ENCODE measurements at places on chromosomes 7 and 10.
A peak's percentile ranks its signal among the peaks of the same experiment; 100 is the strongest.

DNA sequence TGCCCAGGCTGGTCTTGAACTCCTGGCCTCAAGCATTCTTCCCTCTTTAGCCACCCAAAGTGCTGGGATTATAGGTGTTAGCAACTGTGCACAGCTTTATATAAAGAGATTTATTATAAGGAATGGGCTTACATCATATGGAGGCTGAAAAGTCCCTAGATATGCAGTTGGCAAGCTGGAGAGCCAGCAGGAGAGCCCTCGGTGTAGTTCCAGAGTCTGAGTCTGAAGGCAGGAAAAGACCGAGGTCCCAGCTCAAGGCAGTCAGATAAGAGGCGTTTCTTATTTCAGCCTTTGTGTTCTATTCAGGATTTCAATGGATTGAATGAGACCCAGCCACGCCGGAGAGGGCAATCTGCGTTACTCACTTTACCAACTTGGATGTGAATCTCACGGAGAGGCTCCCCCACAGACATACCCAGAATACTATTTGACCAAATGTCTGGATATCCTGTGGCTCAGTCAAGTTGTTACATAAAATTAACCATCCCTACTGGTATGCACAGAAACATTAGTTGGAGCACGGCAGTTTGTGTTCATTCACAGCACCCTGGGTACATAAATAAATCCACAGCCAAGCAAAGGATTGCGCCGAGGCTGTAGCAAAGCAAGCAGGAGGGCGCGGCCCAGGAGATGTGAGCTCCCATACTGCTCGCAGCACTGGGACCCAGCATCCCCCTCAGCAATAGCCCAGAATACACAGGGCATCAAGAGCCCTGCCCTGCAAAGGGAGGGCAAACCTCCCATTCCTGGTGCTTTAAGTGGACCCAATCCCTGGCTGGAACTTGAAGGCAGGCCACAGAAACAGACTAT lies 158.4 kb upstream of the ZNF32 start:
- no peak for DNase-seq

DNA sequence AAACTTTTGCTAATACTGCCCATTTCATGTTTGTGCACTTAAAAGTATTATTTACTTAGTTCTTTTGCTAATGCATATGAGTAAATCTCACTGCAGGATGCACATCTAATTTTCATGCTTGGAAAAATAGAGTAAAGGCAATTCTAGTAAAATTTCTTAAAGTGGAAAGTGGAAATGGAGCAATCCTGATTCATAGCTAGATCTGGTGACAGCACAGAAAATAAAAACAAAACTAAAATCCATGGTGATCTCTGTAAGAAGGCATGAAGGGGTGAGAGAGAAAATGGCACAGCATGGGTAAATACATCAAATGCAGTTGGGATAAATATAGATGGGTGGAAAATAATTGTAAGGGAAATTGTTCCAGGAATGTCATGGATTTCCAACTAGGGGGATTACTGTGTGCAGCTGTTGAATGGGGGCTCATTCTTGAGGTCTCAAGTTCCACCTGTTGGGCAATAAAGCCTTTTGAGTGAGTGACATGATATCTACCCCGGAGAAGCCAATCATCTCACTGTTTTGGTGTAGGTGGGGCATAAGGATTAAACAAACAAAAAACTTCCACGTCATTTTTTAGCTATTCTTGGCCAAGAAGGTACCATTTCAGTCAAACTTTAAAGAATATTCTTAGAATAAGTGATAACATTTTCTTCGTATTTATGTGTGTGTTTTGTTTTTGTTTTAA lies 1.7 kb upstream of the MCU start:
- no peak for DNase-seq

DNA sequence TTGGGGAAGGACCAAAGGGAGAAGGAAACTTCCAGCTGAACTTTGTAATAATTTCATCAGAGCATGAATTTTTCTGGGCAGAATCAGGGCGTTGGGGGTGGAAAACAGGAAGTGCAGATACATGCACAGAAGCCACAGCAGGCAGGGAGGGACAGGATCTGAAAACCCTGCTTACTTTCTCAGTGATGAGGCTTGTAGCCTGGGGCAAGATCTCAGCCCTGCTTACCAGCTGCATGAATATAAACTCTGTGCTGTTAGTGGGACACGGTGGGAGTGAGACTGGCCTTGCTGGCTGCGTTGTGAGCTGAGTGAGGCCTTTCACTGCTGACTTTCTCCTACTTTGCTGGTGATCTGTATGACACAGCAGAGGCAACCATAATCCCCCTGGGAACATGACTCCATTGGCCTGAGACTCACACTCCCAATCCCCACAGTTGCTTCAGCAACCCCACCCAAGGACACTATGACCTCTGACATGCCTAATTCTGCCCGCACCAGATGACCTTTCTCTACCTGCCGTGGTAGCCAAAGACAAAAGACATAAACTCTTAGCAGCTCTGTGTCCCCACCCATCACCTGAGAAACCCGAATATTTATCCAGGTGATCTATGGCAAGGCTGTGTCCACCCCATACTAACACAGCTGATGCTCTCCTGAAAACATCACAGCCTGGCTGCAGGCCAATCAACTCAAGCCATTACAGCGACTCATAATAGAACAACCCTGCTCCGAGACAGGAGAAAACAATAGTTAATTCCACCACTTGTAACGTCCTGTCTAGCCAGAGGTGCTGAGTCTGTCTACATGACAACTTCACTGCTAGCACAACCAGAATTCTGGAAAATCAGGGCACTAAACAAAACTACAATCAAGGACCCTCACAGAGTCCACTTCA lies 190.7 kb upstream of the CHRM2 start:
- DNase-seq: no peak

- no peak for DNase-seq
Observed at GRCh38 chr7:135160098-135160857, 10.2 kb downstream of the CYREN start.

- DNase-seq: peak; percentile 46
Observed at GRCh38 chr7:51067757-51068156, 248.9 kb downstream of the COBL start.

DNA sequence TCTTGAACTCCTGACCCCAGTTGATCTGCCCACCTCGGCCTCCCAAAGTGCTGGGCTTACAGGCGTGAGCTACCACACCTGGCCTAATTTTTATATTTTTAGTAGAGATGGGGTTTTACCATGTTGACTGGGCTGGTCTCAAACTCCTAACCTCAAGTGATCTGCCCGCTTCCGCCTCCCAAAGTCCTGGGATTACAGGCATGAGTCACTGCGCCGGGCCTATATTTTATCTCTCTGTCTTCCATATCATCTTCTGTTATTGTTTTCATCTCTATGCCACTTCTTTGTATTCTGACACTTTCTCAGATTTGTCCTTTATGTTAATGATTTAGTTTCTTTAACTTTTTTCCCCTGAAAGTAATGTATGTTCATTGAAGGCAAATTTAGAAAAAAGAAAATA lies 55.0 kb upstream of the FMC1 start:
- DNase-seq: no peak

DNA sequence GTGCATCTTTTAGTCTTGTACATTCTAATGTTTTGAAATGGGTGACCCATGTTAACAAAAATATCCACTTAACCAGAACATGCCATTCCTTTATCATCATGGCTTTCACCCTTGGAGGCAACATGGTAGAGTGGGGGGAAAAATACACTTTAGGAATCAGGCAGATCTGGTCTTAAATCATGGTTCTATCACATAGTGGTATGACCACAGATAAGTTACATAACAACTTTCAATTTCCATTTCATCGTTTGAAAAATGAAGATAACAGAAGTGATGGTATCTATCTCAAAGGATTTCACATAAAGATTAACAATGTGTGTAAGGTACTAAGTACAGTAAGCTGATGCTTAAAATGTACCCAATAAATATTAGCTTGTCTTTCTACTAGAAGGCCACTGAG lies 19.0 kb downstream of the TMEM168 start:
- no peak for DNase-seq

GRCh38 chr10:83476211-83476610 lies 663.1 kb upstream of the GHITM start:
- no peak for DNase-seq

Measured in NCI-H1105 treated with DMSO at 0.1 percent for 48 hours (cell line).